CD4-positive, alpha-beta T cell treated with Interleukin-6 at 100 ng/mL for 8 hours (primary cell): ENCODE measurements at places on chromosomes 3 and 15.

DNA sequence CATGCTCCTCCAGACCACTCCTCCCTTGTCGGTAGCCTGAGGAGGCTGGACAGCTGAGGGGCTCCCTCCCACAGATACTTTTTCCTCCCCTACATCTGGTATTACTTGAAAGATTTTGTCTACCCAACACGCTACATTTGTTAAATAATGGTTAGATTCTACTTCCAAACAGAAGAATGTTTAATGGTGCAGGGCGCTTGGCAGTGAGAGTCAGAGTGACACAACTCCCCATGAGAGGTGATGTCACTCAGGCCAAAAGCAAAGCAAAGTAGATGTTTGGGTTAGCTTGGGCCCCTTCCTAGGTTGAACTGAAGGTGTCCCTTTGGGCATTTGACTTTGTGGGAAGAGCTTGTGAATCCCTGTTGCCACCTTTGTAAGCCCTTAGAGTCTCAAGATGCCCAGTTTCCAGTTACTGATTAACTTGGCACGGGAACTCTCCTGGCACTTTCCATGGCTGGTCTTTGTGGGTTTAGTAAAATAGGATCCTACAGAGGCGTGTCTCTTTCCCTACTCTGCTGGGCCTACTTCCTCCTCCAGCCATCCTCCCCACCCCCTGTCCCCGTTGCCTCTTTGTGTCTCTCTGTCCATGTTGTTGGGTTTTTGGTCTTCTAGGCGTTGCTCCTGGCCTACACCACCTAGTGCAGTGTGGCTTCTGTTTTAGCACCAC, 5.6 kb downstream of the LIMD1 start:
- no peak for DNase-seq

GRCh38 chr3:89217148-89217685, 109.8 kb downstream of the EPHA3 start:
- no peak for DNase-seq

DNA sequence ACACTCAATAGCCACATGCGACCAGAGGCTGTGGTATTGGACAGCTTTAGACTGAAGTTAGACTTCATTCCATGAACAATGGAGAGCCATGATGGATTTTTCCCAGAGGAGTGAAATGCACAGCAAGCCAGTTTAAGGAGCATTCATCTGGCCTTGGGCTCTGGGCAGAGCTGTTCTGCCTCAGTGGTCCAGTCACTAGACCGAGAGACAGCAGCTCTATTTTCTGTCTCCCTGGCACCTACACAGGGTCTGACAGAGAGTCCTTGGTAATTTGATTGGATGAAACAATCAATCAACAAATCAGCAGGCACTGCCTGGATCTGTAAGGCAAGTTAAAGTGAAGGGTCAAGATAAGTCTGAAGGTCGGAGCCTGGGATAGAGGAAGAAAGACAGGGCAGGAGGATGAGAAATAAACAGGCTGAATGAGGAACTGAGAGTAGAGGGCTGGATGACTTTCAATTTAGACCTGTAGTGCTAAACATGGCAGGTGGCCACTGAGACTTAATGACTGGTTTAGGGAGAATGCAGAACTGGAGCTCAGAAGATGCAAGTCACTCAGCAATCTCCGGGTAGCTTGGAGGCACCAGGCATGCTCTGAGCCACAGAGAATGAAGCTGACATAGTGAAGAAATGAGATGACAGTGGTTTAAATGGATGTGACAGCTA, 98.5 kb upstream of the SLC25A36 start:
- DNase-seq, result no peak

GRCh38 chr15:90844696-90845095, 23.7 kb upstream of the FURIN start:
- DNase-seq, result no peak

DNA sequence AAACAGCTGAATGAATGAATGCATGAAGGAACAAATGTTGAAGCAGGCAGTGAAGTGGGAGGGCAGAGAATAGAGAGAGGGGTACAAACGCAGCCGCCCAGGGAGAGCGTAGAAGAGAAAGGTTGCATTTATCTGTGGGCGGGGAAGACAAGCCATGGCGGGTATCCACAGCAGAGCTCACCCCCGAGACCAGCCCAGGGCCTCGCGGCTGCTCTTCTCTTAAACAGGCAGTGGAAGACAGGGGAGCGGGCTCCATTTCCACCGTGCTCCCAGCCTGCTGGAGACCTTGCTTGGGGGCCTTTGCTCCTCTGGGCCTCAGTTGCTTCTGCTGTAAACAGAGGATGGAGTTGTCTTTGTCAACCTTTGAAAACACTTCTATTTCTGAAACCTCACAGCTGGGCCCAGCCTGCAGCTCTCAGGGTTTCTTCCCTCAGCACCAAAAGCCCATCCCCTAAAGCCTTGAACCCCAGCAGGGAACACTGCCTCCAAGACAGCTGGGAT, 259.5 kb downstream of the UACA start:
- DNase-seq, result no peak

- no peak for DNase-seq
These were observed 39.7 kb upstream of the VEPH1 start for GRCh38 chr3:157542711-157543500.

DNA sequence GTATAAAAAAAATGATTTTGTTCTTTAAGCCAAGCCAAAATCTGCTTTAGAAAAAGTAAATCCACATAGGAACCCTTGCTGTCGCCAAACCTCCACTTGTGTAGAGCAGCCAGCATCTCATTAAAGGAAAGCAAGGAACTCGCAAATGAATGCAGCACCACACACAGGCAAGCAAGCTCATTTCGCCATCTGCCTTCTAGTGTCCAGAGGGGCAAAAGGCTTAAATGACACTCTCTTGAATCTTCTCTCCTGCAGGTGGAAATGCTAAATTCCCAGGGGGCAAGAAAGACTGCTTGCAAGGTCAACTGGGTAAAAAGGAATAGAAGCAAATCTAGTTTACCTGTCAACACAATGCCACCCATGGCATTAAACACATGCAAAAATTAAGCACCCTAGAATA, 2.4 kb downstream of the MB21D2 start:
- DNase-seq, result no peak

DNA sequence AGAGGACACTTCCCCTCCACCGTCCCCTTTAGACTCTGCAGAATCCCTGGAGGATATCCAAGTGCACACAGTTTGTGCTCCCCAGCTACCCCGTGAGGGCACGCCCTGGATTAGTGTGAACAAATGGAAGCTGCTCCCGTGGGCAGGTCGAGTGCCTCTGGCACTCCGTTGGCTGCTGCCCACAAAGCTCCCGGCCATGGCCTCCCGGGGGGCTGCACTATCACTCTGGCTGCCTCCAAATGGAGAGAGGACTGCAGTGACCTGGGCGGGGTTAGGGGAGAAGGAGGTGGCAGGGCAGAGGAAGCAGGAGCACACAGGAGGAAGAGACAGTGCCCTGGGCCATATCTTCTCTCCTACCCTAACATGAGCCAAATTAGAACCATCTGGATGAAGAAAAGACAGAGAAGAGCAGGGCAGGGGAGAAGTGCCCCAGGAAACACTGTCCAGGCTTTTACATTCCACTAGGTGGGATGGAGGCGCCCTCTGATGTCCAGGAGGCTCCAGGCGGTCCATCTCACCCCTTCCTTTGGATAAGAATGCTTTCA, 29.4 kb upstream of the ACAD9 start:
- no peak for DNase-seq

DNA sequence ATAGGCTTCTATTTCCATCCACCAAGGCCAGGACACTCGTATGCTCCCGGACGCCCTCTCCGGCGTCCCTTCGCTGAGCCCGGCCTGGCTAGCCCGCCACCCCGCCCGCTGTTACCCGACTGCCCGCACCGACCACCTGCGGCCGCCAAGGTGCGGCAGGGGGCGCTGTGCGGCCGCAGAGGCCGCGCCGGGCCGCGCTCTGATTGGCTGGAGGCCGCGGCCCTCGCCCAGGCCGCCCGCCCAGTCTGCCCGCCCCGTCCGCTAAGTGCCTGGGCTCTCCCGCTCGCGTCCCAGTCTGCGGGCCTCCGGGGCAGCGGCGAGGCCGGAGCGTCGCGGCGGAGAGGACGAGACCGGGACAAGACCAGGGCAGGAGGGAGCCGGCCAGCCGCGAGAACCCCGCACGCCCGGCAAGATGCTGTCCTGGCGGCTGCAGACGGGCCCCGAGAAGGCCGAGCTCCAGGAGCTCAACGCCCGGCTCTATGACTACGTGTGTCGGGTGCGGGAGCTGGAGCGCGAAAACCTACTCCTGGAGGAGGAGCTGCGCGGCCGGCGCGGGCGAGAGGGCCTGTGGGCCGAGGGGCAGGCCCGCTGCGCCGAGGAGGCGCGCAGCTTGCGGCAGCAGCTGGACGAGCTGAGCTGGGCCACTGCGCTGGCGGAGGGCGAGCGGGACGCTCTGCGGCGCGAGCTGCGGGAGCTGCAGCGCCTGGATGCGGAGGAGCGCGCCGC, at the start of gene SYNM:
Gene SYNM, plus strand, starts transcription at position 293 of the 726 bp plus-strand sequence. Its CDS starts 120 bp downstream, at position 413.
- DNase-seq, result no peak
